ENCODE measurements at places on chromosomes 6 and 20.

DNA sequence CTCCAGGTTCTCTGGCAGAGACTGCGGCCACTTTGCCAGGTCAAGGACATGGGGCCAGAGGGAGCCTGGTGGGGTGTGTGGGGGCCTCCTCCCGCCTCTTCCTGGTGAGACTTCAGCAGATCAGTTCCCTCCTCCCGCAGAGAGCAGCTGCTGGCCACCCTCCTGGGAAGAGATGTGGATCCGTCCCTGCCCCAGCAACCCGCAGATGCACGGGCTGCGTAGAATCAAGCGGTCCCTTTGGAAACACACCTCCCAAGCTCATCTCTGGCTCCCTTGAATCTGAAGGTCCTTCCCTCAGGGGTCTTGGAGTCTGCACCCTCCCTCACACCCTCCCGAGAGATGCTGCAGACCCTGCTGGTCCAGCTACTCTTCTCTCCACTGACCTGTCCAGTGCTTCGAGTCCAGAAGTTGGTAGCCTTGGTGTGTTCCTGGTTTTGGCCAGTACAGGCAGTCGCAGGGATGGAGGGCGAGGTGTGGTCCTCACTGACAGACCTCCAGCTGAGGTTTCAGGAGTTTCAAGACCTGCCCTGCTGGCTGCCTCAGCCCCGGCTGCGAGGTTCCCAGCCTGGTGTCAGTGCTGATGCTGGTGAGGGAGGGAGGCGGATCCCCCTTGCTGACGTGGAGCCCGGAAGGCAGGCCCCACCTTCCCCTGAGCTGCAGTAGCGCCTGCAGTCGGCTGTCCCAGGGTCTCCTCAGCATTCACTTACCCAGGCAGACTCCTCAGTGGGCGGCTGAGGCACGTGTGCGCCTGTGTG is at the start of gene NPBWR2:
NPBWR2 (minus strand) TSS at position 585 of the 755 bp plus-strand sequence. CDS start 734 bp downstream, outside the sequence.
- no peak for DNase-seq

DNA sequence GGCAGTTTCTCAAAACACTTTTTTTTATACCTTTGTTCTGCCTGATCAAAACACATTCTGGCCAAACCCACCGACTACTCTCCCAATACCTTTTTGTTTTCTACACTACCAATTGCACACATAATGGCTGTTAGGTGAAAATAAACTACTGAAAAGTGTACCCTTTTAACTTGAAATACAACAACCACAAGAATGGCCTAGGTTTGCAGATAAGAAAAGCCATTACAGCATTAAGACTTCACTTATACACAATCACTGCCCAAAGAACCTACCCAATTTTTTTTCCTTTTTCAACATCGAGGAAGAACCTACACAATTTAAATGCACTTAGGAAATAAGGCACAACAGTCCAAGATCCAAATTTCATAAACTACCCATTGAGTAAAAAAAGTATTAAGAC is 1.8 kb downstream of the SEC63 start:
- no peak for DNase-seq

GRCh38 chr6:139605350-139605749 is 230.9 kb upstream of the CITED2 start:
- no peak for DNase-seq

- no peak for DNase-seq
Measured at GRCh38 chr6:19998541-19998940, 161.4 kb downstream of the ID4 start.
